ENCODE measurements at places on chromosomes 11 and 22. TPM values are rescaled to one million over a fixed set of nuclear protein-coding genes. Genes with fewer than 3 reads are reported as not detected.

DNA sequence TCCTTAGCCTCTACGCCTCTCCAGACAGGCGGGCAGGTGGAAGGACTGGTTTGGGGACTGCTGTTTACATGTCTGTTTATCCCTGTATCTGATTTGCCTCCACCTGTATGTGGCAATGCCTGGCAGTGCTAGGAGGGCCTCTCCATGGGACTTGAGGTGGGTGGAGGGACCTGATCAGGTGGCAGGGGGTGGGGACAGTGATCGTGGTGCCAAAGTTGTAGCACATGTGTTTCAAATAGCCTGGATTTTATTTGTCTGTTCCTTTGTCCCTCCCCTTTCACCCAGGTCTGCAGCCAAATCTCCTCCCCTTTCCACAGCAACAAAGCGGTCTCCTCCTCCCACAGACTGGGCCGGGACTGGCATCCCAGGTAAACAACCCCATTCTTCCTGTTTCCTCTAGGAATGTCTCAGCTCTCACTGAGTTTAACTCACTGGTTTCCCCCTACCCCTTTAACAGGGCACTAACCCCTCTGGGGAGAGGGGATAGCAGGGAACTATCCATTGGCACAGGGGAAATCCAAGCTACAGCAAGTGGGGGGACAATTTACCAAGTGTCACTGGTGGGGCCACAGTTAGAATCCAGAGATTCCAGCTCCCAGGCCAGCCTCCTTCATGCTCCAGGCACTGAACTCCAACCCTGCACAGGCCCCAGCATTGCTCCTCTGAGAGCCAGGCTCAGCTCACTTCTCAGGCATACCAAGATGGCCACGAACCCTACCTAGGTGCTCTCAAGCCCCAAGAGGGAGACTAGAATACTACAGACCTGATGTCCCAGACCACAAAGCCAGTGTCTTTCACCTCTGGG lies 22.9 kb upstream of the TLCD5 start:
- no peak for DNase-seq

- no peak for DNase-seq
Observed at GRCh38 chr22:17077255-17077654, 7.5 kb upstream of the IL17RA start.

DNA sequence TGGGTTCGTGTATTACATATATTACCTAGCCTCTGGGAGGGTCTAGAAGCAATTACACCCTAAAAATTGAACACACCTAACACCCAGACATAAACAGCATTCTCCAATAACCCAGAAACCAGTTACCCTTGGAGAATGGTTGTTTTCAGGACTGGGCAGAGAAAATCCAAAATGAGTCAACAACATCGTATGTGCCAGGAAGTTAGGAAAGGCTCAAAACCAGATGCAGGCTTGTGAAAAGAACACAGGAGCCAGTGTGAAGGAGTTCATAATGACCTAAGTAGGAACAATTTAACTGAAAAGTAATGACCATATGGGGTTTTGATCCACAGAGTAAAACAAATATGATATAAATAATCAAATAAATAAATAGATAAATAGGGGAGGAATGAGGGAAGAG lies 5.1 kb upstream of the CLPB start:
- no peak for DNase-seq

DNA sequence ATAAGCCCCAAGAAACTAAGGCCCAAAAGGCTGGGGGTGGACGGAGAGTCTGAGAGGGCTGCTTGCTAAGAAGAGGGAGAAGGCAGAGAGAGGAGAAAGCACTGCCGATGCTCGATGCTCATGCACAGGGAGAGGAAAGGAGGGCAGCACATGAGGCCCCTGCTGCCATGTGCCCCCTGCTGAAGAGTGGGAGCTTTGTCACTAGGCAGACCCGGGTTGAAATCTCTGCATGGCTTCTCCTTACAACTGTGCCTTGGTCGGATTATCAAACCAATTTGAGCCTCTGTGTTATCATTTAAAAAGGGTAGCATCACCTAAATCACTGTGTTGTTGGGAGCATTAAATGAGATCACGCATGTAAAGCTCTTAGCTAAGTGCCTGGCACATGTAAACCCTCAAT lies 330.5 kb downstream of the NXPE2 start:
- DNase-seq, result no peak

Gene LRRC32
- total RNA-seq, result 0.23 TPM

Gene SYT8
- not detected for total RNA-seq

Gene CNTN5
- total RNA-seq, result not detected

Gene CAPN5
- total RNA-seq, result 1.4 TPM

Gene TRIM6
- 0.47 TPM for total RNA-seq

Gene OR5B3
- total RNA-seq, result not detected
